Hypothalamus (tissue), 51 donors: ENCODE measurements at places on chromosomes 6 and 20.

DNA sequence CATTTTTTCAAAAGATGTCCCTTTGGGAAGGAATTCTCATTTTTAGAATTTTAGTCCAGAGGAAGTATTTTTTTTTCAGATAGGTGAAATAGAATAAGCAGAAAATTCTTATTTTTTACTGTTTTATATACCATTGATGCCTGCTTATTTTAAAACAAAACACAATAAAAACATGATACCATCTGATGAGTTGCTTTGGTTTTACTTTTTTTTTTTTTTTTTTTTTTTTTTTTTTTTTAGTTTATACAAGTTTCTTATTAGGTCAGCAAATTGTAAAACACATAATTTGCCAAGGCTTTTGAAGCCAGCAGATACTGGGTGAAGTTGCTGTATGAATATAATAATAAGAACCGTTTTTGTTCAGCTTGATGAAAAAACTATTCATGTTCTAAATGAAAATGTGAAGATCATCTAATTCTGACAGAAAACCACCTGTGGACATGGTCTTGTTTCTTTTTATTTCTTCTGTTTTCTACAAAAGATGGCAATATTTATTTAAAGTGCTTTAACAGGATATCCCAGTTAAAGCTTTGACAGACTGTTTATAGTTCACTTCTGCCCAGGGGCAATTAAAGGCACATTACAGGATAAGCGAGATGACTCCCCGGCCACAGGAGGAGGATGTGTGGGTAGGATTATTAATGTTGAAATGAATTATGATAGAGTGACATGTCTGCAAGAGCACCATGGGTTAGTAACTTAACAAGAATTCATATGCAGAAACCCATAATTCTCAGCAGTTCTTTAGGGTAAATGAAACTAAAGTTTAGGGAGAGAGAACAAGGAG, 31.1 kb downstream of the MYB start:
- no peak for DNase-seq

GRCh38 chr20:37643400-37643799, 50.4 kb upstream of the CTNNBL1 start:
- DNase-seq: no peak

DNA sequence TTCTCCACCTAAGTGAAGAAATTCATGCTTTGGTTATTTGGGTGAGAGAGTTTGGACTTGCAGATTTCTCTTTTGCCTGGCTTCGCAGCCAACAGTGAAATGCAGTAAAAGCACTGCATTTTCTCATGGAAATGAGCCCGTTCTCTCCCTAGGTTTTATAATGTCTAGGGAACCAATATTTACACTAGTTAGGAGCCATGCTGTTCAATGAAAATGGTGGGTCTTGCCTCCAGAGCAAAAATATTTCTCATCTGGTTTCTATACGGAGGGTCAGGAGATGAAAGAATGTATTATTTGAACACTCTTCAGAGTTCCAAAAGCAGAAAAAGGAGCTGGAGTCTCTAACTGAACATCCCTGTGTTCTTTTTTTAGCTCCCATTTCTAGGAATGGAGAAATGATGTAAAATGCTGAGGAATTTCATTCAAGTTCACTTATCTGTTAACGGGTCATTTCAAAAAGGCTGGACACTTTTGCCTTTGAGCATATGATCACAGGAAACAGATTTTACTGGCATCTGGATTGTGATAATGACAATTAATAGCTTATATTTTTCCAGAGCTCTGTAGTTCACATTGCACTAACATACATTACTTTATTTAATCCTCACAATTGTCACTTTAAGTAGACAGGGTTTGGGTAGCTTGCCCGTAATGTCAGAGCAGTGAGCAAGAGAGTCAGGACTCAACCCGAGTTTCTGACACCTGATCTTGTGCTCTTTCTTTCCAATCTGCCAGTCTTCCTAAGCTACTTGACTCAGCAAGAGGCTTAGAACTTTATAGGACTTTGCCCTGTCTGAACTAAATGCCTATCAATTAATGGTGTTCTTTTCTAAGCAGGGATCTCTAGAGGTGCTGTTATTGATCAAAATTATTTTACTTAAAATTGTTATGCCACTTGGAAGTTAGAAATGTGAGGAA, 78.0 kb downstream of the PPP1R14C start:
- no peak for DNase-seq

GRCh38 chr6:12977806-12978205, 261.2 kb downstream of the PHACTR1 start:
- DNase-seq: no peak

- no peak for DNase-seq
Observed at GRCh38 chr20:46965477-46965876, 70.8 kb downstream of the EYA2 start.
